ENCODE measurements at places on chromosomes 13 and 19. TPM values are rescaled to one million over a fixed set of nuclear protein-coding genes. Genes with fewer than 3 reads are reported as not detected.

DNA sequence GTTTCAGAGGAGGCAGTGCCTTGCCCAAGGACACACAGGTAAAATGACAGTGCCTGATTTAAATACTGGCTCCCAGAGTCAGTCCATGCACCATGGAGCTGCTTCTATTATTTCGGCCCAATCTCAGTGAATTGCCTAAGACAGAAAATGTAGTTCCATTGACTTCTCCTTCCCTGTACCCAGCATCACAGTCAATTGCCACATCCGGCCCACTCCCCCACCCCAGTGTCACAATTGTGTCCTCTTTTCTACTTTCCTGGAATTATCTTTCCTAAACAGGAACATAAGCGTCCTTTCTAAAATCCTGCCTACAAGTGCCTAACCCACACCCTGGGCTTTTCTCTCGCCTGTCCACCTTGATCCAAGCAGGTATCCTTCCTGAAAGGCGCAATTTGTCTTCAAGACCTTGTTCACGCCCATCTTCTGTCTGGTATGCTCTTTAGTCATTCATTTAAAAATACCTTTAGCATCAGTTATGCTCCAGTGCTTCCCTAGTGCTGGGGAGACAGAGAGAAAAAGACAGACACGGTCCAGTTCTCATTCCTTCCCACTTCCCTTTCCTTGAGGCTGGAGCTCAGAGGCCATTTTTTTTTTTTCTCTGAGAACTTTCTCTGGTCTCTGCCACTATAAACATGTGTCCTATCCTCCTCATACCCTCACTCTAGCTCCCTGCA, 411.4 kb downstream of the LIG4 start:
- DNase-seq: no peak
- no peaks in the 10 kb centered on the region for H3K4me1 ChIP-seq
- H3K36me3 ChIP-seq: no peaks in the 10 kb centered on the region
- H3K27me3 ChIP-seq: peaks cover 2% of the 10 kb centered on the region
- H3K4me3 ChIP-seq: no peak overlapping the region

DNA sequence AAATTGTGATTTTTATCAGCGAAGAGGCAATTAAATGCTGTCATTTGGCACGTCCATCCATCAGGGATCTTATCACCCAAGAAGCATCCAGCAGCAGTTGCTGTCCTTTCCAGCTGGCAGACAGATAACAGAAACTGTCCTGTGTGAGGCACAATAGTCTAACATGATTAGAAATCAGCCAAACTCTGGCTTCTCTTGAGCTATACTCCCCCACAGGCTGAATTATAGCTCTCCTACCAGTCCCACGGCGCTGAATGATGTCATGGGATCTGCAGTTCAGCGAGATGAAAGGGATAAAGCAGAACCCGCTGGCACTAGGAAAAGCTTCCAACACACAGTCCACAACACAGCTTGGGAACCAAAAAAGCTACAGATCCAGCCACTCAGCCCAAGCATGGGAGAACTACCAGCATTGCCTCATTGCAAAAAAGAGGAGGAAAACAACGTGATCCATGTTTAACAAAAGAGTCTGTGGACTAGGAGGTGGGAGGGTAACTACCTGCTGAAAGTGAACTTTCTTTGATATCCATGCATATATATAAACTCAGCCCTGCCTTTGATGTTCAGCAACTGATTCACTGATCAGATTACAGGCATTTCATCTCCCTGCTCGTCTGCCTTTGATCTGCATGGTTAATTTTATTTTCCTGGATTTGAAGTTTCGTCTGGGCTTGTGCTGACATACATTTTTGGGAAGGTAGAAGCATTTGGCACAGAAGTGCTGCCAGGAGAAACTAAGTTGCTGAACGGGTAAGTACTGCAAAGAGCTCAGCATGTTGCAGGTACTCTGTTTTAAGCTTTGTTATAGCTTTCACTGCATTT, at the start of gene TNFRSF19:
TSS of gene TNFRSF19 (plus strand) at position 314 of the 822 bp plus-strand sequence. CDS start 19,772 bp downstream, outside the sequence.
- H3K27me3 ChIP-seq: peaks cover 34% of the 10 kb centered on the region
- H3K4me3 ChIP-seq: no peak within 1 kb of the TSS
- H3K36me3 ChIP-seq: no peaks in the 10 kb centered on the region
- H3K27ac ChIP-seq: no peak within 1 kb of the TSS
- peaks cover 14% of the 10 kb centered on the region for H3K4me1 ChIP-seq

DNA sequence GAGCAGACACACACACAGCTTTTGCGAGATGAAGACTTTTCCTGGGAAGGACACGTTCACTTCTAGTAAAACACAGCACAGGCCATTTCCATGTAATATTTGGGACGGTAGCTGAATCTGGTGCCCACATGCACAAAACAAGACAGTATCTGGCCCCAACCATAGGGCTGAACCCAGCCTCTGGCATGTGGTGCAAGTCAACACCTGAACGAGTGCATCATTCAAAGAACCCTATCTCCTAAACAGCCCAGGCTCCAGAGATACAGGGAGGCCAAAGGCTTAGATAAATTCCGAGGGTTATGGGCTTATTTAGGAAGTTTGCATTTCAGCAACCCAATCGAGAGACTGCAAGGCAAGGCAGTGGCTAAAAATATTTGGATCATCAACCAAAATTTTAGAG, 2.7 kb upstream of the TFDP1 start:
- no peak for DNase-seq
- peaks cover 18% of the 10 kb centered on the region for H3K4me1 ChIP-seq
- H3K27me3 ChIP-seq: no peaks in the 10 kb centered on the region

- H3K27me3 ChIP-seq: no peaks in the 10 kb centered on the region
- peak; percentile 18 for DNase-seq
- H3K36me3 ChIP-seq: peaks cover 87% of the 10 kb centered on the region
- peaks cover 13% of the 10 kb centered on the region for H3K4me1 ChIP-seq
- no peak overlapping the region for H3K4me3 ChIP-seq
These were observed 16.3 kb downstream of the ZNF91 start for GRCh38 chr19:23378948-23379347.

GRCh38 chr13:73933795-73934194, 200.4 kb downstream of the KLF12 start:
- DNase-seq: no peak
- H3K4me3 ChIP-seq: no peak overlapping the region
- peaks cover 55% of the 10 kb centered on the region for H3K4me1 ChIP-seq
- H3K27me3 ChIP-seq: no peaks in the 10 kb centered on the region
- H3K36me3 ChIP-seq: peaks cover 26% of the 10 kb centered on the region

DNA sequence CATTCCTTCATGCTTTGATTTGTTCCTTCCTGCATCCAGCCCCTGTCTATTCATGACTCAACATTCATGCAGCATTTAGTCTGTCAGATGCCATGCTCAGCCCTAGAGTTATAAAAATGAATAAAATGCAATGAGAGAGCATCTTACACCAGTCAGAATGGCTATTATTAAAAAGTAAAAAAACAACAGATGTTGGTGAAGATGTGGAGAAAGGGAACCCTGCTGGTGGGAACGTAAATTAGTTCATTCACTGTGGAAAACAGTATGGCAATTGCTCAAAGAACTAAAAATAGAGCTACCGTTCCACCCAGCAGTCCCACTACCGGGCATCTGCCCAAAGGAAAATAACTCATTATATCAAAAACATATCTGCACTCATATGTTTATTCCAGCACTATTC, 70.0 kb upstream of the GTF3A start:
- no peak overlapping the region for H3K4me3 ChIP-seq
- no peaks in the 10 kb centered on the region for H3K36me3 ChIP-seq
- no peak for DNase-seq
- H3K27me3 ChIP-seq: peaks cover 6% of the 10 kb centered on the region
- H3K4me1 ChIP-seq: peaks cover 19% of the 10 kb centered on the region

DNA sequence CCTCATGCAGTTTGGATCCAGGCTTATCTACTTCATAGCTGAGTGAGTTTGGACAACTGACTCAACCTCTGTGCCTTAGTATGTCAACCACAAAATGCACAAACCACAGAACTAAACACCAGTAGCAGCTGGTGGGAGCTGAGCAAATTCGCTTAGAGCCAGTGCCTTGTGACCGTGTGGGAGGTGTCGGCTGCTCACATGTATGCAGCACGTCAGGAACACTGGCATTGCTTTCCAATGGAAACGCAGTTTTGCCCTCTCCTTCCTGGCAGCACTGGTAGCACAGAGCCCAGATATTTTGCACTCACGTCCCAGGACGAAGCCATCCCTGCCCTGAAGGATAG, 8.3 kb upstream of the NTN5 start:
- no peaks in the 10 kb centered on the region for H3K4me1 ChIP-seq
- no peaks in the 10 kb centered on the region for H3K27me3 ChIP-seq
- no peak for DNase-seq
- no peak overlapping the region for H3K4me3 ChIP-seq
- no peaks in the 10 kb centered on the region for H3K36me3 ChIP-seq
- no peak overlapping the region for H3K27ac ChIP-seq

DNA sequence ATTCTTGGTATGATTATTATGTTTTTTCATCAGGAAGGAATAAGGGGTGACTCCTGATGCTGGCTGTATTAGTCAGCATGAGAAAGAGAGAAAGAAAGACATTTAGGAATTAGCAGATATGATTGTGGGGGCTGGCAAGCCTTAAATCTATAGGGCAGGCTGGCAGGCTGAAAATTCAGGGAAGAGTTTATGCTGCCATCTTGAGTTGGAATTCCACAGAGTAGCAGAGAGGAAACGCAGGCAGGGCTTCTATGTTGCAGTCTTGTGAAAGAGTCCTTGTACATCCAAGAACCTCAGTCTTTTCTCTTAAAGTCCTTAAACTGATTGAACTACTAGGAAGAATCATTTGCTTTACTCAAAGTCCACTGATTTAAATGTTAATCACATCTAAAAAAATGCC, 262.7 kb upstream of the SLC10A2 start:
- DNase-seq: no peak
- no peaks in the 10 kb centered on the region for H3K36me3 ChIP-seq
- no peak overlapping the region for H3K27ac ChIP-seq
- no peak overlapping the region for H3K4me3 ChIP-seq
- no peaks in the 10 kb centered on the region for H3K27me3 ChIP-seq

DNA sequence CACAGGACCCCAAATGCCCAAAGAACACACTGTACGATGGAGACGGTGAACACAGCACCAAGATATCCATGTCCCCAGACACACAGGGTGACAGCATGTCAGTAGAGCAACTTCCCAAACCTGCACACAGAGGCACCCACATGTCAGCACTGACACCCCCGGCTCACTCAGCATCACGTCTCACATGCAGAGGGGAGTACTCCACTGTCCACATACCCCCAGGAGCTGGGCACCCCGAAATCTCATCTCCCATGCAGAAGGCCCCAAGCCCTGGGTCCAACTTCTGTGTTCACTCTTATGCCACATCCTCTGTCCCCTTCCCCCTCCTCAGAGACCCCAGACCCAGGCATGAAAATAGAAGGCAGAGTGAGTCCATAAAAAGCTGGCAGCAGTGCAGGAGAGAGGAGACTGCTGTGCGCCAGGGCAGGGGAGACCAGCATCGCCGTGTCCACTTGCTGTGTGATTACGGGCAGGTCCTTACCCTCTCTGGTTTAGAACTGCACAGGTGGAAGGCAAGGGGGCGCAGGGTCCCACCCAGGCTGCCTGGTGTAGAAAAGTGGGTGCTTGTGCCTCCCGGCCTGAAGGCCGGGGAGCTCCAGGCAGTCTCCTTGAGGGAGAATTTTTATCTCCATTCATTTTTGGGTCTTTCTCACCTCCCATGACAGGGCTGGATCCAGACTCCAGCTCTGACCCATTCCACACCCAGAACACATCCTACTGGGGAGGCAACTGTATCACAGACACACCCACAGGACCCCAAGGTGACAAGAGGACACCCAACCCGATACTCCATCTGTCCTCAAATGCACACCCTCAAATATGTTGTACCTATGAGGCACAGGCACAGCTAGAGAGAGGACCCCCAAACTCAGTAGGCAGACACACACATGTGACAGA, 17.0 kb downstream of the ERFL start:
- H3K4me3 ChIP-seq: no peak overlapping the region
- H3K27me3 ChIP-seq: peaks cover 23% of the 10 kb centered on the region
- no peak for DNase-seq
- peaks cover 35% of the 10 kb centered on the region for H3K4me1 ChIP-seq

GRCh38 chr13:50697746-50698539, 145.5 kb downstream of the DLEU7 start:
- no peak overlapping the region for H3K4me3 ChIP-seq
- no peak overlapping the region for H3K27ac ChIP-seq
- H3K36me3 ChIP-seq: no peaks in the 10 kb centered on the region
- DNase-seq: no peak
- H3K4me1 ChIP-seq: no peaks in the 10 kb centered on the region
- H3K27me3 ChIP-seq: no peaks in the 10 kb centered on the region

- H3K27ac ChIP-seq: no peak overlapping the region
- DNase-seq: no peak
- H3K4me3 ChIP-seq: no peak overlapping the region
These were observed 4.3 kb upstream of the SLC7A10 start for GRCh38 chr19:33229962-33230361.

DNA sequence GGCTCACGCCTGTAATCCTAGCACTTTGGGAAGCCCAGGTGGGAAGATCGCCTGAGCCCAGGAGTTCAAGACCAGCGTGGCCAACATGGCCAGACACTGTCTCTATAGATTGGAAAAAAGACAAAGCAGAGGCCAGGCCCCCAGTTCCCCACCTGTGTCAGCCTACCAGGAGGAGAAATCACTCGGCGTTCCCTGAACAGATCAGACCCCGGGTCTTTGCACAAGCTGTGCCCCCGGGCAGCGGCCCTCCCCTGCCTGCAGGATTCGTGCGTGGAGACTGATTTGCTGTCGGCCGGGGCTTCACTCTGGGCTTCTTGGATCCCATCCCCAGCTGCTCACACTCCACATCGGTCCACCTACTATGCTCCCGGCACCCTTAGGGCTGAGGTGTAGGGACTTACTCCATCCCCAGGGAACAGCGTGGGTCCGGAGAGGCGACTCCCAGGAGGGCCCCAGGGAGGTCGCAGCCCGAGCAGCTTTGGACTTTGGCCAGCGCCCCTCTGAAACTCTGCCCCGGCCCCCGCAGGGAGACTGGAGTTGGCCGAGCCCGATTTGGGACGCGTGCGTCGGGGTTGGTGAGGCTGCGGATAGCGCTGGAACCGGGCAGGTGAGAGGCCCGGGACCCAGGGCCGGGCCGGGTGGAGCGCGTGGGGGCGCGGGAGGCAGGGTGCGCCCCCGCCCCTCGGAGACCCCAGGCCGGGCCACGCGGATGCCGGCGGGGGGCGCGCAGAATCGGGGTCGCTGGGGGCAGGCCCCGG, 515 bp upstream of the EFNA2 start:
- DNase-seq: no peak
- H3K36me3 ChIP-seq: peaks cover 4% of the 10 kb centered on the region
- peaks cover 17% of the 10 kb centered on the region for H3K27me3 ChIP-seq
- H3K27ac ChIP-seq: no peak overlapping the region
- H3K4me3 ChIP-seq: peak overlapping the region; percentile 18
- peaks cover 2% of the 10 kb centered on the region for H3K4me1 ChIP-seq

GRCh38 chr19:35438096-35438495, 10.0 kb upstream of the FFAR2 start:
- H3K36me3 ChIP-seq: no peaks in the 10 kb centered on the region
- H3K27me3 ChIP-seq: peaks cover 12% of the 10 kb centered on the region
- peaks cover 13% of the 10 kb centered on the region for H3K4me1 ChIP-seq
- H3K27ac ChIP-seq: no peak overlapping the region

GRCh38 chr19:39906283-39906682, 28.2 kb downstream of the FCGBP start:
- peaks cover 12% of the 10 kb centered on the region for H3K4me1 ChIP-seq
- no peak overlapping the region for H3K4me3 ChIP-seq
- H3K36me3 ChIP-seq: no peaks in the 10 kb centered on the region
- no peaks in the 10 kb centered on the region for H3K27me3 ChIP-seq
- no peak overlapping the region for H3K27ac ChIP-seq

GRCh38 chr13:76717092-76717491, 169.1 kb downstream of the KCTD12 start:
- no peaks in the 10 kb centered on the region for H3K27me3 ChIP-seq
- no peak for DNase-seq
- no peak overlapping the region for H3K27ac ChIP-seq
- H3K4me3 ChIP-seq: no peak overlapping the region
- no peaks in the 10 kb centered on the region for H3K36me3 ChIP-seq

SLC46A3 gene
- 3.2 TPM for total RNA-seq

ICAM5 gene
- 1.9 TPM for total RNA-seq

TMEM221 gene
- total RNA-seq: not detected

LAIR1 gene
- total RNA-seq: 3.5 TPM

ZSWIM9 gene
- 7.4 TPM for total RNA-seq

GTPBP3 gene
- total RNA-seq: 37.3 TPM

ADAMTSL5 gene
- 3.8 TPM for total RNA-seq
